ENCODE measurements at places on chromosomes 6 and 20.

GRCh38 chr6:167993169-167993568 is 4.3 kb upstream of the KIF25 start:
- DNase-seq: no peak

- DNase-seq: no peak
Measured at GRCh38 chr20:10448270-10449156, 13.4 kb downstream of the SLX4IP start.

GRCh38 chr6:31652925-31653724 is 664 bp upstream of the BAG6 start:
- no peak for DNase-seq

DNA sequence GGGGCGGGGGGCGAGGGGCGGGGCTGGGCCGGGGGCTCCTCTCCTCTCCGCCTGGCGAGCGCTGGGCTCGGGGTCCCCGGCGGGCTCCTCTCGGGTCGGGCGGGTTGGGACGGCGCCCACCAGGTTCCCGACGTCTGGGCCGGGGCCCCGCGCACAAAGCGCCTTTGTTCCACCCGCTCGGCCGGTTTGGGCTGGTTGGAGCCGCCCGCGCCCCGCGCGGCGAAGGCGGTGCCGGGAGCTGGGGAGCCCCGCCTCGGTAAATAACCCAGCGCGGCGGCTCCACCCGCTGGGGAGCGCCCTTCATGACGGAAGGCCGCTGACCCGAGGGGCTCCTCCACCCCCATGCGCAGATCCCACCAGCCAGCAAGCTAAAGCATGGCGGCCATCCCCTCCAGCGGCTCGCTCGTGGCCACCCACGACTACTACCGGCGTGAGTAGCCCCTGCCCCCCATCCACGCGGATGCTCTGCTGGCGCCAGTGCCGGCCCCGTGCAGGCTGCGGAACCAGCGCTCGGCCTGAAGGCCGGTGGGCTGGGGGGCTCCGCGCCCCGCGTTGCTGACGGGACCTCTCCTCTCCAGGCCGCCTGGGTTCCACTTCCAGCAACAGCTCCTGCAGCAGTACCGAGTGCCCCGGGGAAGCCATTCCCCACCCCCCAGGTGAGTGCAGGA is 503 bp downstream of the PPDPF start:
- peak; percentile 27 for DNase-seq

DNA sequence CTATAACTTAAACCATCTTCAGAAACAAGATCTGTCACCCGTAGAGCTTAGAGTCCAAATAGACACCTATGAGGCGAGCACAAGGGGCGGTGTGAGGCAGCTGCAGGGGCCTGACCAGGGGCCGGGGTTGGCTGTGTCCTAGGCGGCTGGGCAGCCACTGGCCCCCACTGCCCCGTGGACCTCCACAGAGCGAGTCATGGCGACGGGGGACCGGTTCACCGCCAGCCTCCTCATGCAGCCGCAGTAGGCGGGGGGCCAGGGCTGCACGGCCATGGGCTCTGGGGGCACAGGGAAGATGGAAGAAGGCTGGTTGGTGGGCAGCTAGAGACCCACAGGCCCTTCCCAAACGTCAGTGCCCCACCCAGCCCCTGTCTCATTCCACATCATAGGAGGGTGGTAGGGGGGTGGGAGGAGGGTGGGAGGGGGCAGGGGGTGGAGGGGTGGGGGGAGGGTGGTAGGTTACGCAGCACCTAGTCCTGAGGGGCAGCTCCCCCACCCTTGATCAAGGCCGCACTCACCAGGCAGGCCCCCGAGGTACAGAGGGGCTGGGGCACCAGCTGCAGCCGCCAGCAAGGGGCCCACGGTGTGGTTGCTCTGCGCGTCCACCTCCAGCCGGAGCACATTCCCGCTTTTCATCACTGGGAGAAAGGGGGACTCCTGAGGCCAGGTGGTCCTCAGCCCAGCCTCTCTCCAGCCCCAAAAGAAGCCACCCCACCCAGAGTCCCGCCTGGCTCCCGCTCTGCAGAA is 6.6 kb downstream of the ADRM1 start:
- DNase-seq: no peak

GRCh38 chr20:63736893-63737694 is 630 bp downstream of the LIME1 start:
- no peak for DNase-seq

DNA sequence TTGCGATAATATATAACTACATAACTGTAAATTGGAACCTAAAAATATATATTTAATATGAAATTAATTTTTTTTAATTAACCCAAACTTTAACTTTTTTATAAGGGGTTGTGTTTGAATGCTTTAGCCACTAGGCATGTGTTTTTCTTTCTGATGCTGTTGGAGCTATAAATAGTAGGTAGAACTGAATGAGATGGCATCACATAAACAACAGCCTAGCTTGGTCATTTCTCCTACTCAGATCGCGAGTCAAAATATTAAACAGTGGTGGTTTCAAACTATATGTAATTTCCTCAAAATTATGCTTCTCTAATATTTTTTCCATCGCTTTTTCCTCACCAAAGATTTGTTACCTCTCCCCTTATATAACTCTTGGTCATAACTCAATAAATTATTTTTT is 243.2 kb downstream of the ARID1B start:
- DNase-seq: peak; percentile 22
